ENCODE measurements at places on chromosomes 16 and 17.

DNA sequence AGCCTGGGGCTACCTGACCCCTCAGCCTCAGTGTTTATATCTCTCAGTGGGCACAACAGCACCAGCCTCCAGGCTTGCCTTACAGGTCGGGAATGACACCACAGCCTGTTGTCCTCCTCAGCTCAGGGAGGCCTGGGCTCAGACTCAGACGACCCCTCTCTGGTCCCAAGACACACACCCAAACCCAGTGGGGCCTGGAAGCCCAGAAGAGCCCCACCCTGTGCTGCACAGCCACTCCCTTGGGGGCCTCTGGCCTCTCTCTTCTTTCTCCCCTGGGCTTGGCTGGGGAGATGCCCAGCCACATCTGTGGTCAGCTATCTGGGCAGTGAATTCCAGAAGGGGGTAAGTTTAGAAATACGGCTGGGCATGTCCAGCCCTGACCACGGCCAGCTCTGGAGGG lies 2.4 kb downstream of the NATD1 start:
- DNase-seq: no peak

DNA sequence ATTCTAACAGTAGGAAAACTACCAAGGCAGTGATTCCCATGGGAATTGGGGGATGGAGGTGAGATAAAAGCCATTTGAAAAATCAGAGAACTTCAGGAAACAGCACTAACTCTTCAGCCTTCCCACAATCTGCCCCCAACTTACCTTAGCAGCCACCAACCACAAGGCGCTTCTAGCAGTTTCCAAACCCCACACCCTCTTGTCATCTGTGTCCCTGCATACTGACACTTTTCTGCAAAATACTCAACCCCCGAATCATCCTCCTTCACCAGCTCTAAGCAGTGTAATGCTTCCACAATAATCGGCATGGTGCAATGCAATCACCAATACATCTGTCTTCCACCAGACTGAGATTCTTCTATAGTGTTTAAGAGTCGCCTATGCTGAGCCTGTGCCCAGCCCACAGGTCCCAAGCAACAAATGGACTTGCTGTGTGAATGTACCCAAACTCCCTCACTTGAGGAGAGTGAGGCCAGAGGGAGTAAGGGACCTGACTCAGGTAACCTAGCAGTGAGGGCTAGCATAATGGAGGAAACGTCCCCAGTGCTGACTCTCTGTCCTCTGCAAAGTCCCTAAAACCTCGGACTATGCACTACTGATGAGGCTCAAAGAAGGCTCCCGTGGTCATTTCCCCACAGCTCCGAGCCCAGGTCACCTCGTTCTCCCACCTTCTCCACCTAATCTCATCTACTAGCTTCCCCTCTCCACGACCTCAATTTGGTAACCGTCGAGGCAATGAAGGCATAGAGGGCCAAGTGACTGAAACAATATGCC lies 943 bp downstream of the DYNC1LI2 start:
- no peak for DNase-seq

GRCh38 chr17:34728771-34729310 lies 149.5 kb downstream of the TMEM132E start:
- peak; percentile 67 for DNase-seq

DNA sequence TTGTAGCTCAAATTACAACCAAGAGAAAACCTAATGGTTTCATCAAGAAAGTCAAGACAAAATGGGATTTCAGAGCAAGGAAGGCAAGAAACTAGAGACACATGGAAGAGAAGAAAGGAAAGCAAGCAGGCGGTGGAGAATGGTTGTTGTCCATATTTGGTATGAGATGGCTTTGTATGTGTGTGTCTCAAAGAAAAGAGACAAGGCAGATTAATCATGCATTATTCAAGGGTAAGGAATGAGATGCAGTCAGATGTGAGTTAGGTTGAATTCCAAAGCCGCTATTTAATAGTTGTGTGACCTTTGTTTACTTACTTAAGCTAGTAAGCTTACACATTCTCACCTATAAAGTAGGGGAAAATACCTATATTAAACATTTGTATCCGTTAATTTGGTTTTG lies 1029.6 kb downstream of the CDH11 start:
- DNase-seq: no peak

DNA sequence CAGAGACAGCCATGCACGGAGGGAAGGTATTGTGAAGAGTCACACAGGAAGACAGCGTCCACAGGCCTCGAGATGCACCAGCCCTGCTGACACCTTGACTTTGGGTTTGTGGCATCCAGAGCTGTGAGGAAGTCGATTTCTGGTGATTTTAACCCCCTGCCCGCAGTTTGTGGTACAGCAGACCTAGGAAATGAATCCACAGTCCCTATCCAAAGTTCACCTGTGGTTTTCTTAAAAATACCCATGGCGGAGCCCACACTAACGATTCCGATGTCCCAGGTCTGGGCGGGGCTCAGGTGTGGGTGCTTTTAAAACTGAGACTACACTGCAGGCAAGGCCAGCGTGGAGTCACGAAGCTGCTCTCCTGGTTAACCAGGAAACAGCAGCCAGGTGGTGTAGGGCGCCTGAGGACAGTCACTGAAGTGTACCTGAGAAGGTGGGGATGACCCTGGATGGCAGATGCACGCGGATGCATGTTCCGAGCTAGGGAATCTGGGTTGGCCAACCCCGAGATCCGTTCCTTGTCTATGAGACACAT lies 14.4 kb upstream of the MEAK7 start:
- DNase-seq: peak; percentile 25

- no peak for DNase-seq
These were observed 15.9 kb downstream of the HAPSTR1 start for GRCh38 chr16:9107025-9107970.

DNA sequence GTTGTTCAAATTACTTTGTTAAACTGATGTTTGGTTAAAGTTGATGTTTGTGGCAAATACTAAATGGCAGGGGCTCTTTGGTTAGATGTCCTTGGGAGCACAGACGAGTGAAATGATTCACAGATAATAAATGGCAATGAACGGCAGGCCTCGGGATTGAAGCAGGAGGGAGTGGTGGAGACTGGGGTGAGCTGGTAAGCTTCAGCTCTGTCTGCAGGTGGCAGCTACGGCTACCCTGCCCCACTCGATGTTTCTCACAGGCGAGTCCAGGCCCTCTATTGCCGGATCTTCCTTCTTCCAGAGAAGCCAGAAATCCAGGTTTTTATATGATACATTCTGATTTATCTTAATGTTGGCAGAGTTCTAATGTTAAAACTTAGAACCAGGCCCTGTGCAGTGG lies 144.8 kb upstream of the CACNG5 start:
- DNase-seq: no peak

DNA sequence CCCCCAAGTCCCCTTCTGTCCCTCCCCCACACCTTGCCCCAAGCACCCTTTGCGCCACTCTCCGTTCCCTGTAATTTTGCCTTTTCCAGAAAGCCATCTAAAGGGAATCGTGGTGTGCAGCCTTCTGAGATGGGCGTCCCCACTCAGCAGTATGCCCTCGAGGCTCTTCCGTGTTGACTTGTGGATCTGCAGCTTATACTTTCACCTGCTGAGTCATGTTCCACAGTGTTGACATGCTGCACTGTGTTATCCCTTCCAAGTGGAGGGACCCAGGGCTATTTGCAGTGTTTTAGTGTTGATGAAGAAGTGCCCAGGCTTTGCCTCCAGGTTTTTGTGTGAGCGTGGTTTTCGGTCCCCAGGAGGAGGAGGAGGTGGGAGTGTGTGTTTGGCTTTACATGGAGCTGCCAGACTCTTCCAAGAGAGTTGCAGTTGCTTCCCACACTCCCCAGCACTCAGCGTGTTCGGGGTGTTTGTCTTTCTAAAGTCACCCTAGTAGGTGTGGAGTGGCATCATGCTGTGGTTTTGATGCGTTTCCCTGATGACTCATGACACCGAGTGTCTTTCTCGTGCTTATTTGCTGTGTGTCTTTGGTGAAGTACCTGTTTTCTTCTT lies 32.1 kb upstream of the JPT2 start:
- DNase-seq: no peak

DNA sequence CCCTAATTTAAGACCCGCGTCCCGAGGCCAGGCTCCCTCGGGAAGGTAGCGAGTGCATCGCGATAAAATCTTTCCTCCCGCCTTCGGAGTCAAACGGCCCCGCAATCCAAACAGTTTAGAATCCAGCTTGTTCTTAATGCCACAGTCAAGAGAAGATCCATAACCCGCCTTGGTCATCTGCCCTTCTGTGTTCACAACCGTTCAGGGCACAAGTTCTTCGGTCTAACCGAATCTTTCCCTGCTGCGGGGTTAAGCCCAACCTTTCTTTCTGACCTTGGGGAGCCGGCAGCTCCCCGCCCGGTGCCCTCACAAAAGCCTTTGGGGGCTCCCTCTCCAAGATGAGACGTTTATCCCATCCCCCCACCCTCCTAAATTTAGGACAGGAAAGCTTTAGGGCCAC lies 30.3 kb downstream of the CPSF4L start:
- DNase-seq: no peak

GRCh38 chr16:56728980-56729734 lies 772 bp upstream of the NUP93 start:
- DNase-seq: no peak

DNA sequence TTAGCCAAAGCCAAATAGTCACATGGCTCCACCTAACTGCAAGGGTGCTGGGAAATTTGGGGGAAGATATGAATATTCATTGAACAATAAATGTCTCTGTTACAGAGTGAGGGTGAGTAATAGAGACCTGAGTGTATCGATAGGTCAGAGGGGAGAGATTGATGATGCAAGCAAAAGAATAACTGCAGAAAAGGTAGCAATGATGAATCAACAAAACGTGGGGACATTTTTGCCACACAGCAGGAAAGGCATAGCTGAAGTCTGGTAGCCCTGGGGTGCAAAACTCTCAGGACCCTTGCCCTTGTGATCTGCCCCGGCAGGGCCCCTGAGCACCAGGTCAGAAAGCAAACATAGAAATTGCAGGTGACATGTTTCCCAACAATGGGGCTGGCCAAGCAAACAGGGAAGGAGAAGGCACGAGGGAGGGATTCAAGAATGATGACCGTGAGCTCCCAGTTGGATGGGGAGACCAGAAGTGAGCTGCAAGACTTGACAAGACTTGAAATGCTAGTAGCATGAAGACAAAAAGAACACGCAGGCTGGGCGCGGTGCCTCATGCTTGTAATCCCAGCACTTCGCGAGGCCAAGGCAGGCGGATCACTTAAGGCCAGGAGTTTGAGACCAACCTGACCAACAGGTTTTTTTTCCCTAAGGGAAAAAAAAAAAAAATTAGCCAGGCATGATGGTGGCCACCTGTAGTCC lies 12.7 kb upstream of the HERPUD1 start:
- DNase-seq: no peak

- no peak for DNase-seq
These were observed 3.0 kb downstream of the PRR29 start for GRCh38 chr17:64001091-64001579.

- no peak for DNase-seq
These were observed 127.7 kb downstream of the XYLT1 start for GRCh38 chr16:17343028-17343427.

- DNase-seq: no peak
These were observed 304.3 kb downstream of the HS3ST4 start for GRCh38 chr16:25996052-25996451.

GRCh38 chr16:59290718-59291117 lies 556.6 kb upstream of the GOT2 start:
- no peak for DNase-seq

DNA sequence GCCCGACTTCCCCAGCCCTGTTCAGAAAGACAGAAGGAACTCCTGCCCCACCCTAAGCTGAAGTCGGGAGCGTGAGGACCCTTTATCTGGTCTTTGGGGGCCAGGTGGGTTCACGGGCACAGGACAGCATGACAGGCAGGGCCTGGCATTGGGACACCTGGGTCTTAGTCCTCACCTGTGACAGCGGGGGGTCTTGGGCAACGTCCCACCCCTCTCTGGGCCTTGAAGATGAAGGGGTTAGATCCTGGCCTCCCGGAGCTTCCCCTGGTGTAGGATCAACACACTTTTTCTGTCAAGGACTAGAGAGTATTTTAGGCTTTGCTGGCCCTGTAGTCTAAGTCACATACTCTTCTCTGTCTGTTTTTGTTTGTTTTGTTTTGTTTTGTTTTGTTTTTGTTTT lies 65.1 kb downstream of the JPH3 start:
- DNase-seq: no peak

DNA sequence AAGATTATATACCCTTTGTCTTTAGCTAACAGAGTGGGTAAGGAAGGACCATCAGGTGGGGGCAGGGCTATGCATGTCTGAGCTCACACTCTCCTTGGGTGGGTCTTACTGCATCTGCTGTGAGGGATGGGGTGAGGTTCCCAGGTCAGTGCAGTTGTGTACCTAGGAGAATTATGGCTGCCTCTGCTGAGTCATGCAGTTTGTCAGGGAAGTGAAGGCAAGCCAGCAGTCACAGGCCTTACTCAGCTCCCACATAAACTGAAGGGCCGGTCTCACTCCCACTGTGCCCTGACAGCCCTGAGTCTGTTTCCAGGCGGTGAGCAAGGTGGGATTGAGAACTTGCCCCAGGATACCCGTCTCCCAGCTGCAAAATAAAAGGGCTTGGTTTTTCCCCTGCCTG lies 328.6 kb downstream of the MAP2K6 start:
- DNase-seq: no peak

DNA sequence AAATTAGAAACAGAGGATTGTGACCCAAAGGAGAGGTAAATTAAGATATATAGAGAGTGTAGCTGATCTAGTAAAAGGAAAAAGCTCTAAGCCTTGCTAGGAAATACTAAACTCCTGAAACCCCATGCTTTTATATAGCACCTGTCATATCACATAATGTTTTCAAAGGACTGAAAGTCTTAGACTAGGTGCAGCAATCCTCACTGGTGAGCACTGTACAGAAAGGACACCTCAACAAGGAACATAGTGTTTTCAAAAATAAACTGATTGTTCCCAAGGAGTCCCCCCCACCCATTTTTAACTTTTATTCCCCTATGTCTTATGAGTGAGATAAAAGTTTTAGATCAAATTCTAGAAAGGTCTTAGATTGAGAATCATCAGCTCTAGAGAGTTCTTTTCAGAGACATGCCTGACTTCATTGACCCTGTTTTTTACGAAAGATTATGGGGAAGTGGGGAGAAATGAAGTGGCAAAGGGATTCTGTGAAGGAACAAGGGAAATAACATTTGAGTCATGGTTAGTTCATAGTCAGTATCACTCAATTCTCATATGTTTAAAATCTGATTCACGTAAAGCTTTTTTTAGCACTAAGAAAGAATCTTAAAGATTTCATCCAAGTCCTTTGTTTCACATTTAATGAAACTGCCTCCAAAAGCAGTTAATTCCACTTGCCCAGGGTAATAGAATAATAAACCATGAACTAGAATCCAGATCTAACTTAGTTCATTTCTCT lies 166.4 kb downstream of the CYB561 start:
- no peak for DNase-seq

DNA sequence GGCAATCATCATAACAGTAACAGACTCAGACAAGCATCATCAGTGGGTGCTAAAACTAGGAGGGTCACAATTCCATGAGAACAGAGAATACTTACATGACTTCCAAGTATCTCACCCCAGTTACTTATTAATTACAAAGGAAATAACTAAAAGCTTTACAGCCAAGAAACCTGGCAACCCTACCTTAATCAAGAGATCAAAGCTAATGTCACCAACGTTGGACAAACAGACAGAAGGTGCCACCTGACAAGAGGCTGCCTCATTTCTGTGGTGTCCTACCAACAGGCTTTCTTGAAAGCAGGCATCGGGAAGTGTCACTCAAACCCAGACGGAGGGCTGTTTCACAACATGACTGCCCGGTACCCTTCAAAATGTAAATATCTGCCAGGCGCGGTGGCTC lies 84.6 kb downstream of the RMI2 start:
- DNase-seq: no peak

Measured in NCI-H2171 (cell line).